ENCODE measurements at places on chromosomes 7 and 10.

DNA sequence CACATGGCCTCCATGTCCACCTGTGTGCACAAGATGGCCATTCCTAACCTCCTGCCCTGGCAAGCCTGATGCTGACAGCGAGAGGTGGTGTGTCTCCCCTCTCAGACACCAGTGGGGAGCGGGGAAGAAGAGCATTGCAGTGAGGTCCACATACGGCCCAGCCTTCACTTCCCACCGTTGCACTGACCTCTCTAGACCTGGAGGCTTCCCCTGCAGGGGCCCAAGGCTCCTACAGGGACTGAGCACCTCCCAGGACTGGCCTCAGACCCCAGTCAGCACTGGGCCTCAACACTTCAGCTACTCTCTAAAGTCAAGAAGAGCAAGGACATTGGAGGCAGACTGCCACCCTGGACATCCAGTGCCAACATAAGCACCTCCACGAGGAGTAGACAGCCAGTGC, 15.9 kb downstream of the STK32C start:
- DNase-seq: no peak

GRCh38 chr10:118911363-118911762, 118.2 kb upstream of the NANOS1 start:
- DNase-seq: no peak

DNA sequence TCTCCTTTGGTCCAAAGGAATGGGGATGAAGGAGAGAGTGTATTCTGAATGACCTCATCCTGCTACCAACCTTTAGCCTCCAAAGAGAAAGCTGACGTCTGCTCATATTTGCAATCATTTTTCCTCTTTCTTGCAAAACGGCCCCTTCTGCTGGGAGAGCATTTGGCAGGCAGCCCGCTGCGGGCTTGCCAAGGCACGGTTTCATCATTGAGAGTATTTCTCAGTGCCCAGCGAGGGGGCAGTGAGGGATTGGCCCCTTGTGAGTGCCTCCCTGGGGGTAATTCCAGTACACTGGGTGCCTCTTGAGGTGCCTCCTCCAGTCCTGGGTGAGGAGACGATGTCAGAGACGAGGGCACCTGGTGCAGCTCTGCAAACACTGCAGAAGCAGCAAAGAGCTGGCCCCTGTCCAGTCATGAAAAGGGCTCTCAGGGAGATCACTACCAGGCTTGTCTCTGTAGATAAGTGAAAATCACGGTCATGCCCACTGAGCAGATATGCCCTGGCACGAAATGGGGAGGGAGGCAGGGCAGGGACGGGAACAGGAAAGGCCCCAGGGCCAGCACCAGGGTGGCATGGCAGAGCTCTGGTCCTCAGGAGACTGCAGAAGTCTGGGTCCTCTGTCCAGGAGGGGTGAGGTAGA, 48.7 kb upstream of the SHH start:
- no peak for DNase-seq

- no peak for DNase-seq
Measured at GRCh38 chr7:133828906-133829305, 298.2 kb upstream of the LRGUK start.

- peak; percentile 50 for DNase-seq
Measured at GRCh38 chr10:14588084-14588937, 186.4 kb downstream of the FAM107B start.

- DNase-seq: no peak
Measured at GRCh38 chr7:154909241-154910105, 93.5 kb downstream of the PAXIP1 start.

DNA sequence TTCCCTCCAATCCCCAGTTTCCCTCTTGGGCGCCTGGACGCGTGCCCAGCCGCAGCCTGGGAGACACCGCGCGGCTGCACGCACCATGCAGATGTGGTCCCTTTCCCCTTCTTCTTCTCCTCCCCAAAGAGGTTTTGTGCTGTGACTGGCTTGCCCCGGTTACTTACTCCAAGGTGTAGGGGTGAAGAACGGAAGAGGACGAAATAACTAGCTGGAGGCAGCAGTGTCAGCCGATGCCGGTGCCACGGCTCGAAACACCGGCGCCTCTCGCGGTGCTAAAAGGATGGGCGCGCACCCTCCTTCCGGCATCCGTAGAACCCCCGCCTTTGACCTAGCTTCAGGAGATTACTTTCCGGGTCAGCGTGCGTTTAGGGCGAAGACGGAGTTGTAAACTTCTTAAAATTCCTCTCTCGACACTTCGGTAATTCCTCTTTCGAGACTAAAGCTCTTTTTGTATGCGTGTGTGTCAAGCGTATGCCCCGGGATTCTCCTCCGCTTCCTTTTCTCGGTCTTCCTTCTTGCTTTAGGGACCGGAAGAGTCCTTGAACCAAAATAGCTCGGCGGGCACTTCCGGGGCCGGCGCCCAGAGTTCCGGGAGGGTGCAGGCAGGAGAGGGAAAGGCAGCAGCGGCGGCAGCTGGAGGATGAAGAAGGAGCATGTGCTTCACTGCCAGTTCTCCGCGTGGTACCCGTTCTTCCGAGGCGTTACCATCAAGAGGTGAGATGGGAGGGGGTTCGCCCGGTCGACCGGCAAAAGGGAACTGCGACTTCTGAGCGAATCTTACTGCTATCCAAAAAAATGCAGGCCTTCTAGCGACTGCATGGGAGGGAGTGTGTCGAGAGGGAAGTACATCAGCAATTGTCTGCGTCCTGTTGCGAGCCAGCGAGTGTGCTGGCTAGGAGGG, at the start of the genes CDC123 and NUDT5:
Gene CDC123 (plus strand): TSS at position 586 of the 904 bp plus-strand sequence. CDS start 58 bp downstream, at position 644.
Gene NUDT5 (minus strand): TSS at position 289 of the 904 bp plus-strand sequence. CDS start 9,600 bp downstream, outside the sequence.
- DNase-seq: peak; percentile 86

DNA sequence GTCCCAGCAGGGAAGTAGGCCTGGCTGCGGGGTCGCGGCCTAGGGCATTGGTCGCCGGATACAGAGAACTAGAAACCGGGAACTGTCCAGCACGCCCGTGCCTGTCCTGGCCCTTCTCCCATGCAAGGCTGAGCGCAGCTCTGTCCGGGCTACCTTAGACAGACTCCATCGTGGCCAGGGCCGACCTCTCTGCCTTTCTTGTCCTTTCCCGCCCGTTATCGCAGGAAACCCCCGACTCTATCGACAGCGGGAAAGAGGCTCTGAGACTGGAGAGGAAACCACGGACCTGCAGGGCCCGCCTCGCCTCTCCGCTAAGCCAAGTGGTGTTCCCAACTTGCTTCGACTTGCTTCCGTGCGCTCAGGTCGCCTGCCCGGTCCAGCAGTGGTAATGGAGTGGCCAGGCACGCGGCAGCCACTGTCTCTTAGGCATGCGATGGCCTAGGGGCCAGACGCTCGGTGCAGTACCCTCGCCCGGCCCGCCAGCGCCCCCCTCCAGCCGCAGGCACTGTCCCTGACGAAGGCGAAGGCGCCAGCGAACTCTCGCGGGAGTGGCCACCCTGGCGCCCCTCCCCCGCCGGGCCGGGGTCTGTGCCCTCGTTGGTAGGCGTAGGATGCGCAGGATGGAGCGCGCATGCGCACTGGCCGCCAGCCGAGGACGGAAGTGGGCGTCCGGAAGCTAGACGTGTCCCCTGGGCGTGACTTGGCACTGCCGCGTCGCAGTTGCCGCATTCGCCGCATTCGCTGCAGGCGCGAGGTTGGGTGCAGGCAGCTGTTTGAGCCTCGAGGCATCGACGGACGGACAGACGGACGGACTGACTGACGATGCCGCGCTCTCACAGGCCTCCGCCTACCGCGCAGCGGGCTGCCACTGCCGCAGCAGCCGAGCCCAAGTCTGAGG, 54.4 kb downstream of the MCMBP start:
- peak; percentile 13 for DNase-seq

DNA sequence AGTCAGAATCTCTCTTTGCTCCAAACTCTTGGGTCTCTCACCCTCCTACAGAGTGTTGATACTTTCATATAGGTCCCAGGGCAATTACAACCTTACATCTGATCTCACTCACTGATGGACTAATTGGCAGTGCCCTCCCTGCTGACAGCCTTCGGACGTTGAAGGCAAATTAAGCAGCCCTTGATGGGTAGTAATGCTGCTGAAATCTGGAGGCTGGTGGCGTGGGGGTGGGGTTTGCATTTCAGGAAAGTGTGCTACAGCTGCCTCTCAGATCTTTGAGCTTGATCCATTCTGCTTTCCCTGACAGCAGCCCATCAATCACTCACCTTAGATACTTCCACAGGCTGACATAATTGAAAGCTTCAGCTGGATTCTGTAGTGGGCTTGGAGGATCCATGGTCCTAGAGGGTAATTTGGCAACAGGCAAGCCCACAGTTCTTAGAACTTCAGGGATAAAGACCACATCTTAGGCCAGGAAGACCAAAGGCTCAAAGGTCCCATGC, 349.1 kb upstream of the PODXL start:
- DNase-seq: no peak

GRCh38 chr7:47300472-47301104, 281.3 kb downstream of the TNS3 start:
- DNase-seq: no peak

GRCh38 chr7:104790440-104790839, 223.6 kb upstream of the KMT2E start:
- DNase-seq: no peak

- no peak for DNase-seq
Measured at GRCh38 chr7:2460188-2460587, 16.0 kb downstream of the GRIFIN start.

- no peak for DNase-seq
Measured at GRCh38 chr10:771647-772046, 82.2 kb upstream of the DIP2C start.

GRCh38 chr7:115910541-115911164, 119.9 kb downstream of the TFEC start:
- DNase-seq: peak; percentile 6

DNA sequence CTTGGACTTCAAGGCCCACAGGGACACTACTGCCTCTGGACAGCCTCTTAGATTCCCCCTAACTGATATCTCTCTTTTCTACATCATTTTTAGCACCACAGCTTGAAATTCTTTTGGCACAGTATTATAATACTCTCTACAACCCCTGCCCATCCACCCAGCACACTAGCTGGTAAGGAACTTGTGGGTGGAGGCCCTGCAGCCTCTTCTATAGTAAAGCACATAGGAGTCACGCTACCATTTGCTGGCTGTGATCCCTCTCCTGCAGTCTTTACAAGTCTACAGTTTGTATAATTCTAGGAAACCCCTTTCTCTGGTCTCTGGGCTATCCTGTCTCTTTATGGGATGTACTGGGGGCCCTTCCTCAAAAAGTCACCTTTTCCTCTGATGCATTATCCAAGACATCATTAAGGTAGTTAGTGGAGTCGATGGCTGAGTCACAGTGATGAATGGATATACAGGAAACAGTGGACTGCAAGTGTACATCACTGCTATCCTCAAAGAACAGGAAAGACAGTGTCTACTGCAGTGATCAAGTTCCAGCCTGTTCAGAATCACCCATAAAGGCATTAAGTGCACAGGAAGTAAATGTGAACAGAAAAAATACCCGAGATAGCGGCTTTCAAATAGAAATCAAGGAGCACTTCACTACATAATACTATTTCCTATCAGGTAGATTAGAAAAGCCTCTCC, 54.4 kb downstream of the STK17A start:
- DNase-seq: peak; percentile 33

- no peak for DNase-seq
Measured at GRCh38 chr7:117347480-117347879, 24.6 kb upstream of the WNT2 start.

- DNase-seq: no peak
Measured at GRCh38 chr10:35998026-35998425, 355.9 kb upstream of the FZD8 start.

DNA sequence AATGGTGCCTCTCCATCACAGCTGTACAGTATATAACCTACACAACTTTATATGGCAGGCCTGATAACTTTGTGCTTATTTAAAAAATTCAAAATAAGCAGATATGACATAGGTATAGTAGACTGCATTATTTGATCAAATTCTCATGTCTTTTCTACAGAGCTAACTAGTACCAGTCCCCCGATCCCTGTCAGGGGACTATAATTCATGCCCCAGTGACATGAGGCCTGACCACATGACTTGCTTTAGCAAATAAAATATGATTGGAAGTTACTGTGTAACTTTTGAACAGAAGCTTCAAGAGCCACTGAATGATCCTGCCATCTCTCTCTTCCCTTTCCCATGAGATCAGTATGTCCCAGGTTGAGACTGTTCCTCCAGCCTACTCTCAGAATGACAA, 49.2 kb upstream of the WNT2 start:
- no peak for DNase-seq

- no peak for DNase-seq
Measured at GRCh38 chr7:150938566-150938965, 39.6 kb downstream of the KCNH2 start.

- peak; percentile 73 for DNase-seq
Measured at GRCh38 chr10:95832216-95833041, 75.3 kb upstream of the CC2D2B start.

GRCh38 chr7:73871163-73872011, 10.4 kb downstream of the TMEM270 start:
- no peak for DNase-seq

GRCh38 chr7:41147606-41148485, 555.0 kb downstream of the INHBA start:
- no peak for DNase-seq

DNA sequence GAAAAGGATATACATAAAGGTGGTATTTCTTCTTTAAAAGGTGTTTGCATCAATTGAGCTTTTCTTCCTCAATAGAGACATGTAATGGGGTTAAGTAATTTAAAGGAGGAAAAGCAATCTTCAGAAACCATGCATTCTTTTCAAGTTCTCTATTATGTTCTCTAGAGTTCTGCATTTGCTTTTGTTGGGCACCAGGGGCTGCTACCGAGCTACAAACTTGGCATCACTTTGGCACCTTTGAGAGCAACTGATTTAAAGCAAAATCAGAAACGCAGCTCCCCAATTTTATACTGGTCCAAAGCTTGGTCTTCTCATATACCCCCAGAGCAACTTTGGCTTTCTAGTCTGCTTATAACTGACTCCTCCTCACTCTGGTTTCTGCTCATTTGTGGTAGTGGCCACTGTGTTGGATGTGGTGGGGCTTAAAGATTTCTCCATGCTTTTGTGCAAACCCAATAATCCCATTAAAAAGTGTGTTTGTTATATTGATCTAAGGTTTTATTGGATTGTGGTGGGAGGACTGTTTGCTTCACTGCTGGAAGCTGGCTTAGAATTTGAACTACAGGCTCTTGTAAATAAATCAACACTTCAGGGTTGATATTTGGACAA, 712.1 kb downstream of the PHTF2 start:
- DNase-seq: no peak

GRCh38 chr7:128037880-128038619, 6.8 kb upstream of the LRRC4 start:
- no peak for DNase-seq

- DNase-seq: no peak
Measured at GRCh38 chr7:151308791-151309190, 32.8 kb upstream of the NUB1 start.

DNA sequence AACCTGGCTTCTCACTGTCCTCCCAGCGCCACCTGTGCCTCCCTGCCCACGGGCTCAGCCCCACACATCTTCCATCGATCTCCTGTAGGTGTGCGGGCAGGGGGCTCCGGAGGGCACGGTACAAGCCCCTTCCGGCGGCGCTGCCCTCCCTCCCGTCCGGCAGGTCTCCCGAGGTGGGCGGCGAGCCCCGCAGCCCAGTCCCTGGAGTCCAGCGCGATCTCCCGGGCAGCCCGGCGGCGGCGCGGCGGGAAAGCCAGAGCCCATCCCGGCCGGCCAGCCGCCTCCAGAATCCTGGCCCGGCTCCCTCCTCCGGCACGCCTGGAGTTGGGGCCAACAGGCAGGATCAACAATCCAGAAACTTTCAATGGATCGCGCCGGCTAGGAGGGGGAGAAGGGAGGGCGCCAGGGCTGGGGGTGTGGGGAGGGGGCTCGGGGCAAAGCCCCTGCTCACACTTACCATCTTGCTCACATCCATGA, 100.1 kb downstream of the HIP1 start:
- DNase-seq: no peak

Data from central memory CD4-positive, alpha-beta T cell (primary cell).